CD4-positive, alpha-beta T cell treated with Interleukin-17A for 1 hour (primary cell): ENCODE measurements at places on chromosomes 13 and 19.

DNA sequence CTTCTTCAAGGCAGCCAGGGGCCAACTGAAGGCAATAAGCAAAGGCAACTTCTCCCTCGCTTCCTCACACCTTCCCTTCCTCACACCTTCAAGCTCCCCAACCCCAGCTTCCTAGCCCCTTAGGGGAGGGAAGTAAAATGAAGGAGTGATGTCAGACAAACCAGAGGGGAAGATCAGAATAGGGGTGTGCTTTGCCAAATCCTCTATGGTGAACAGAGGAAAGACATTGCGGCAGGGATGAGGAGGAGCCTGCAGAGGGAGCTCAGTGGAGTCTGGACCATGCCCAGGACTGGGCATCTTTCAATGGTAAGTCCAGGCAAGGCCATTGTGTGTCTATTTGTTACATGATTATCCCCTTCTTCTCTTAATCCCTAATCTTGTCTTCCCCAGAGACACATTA is 164.0 kb downstream of the TSHZ3 start:
- no peak for DNase-seq

GRCh38 chr13:107020393-107020792 is 452.5 kb upstream of the ARGLU1 start:
- DNase-seq, result no peak

DNA sequence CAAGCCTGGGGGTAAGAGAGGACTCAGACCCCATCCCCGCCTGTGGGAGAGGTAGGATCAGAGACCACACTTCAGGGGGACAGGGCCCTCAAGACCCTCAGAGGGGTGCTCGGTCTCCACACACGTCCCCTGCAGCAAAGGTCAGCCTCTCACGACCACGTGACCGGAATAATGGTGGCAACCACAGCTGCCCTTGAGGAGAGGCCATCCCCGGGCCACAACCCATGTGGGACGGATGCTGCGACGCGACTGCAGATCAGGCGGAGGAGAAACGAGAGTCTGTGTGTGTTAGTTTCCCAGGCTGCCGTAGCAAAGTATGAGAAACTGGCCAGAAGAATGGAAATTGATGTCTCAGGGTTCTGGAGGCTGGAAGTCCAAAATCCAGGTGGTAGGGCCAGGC is 8.9 kb downstream of the MED25 start:
- DNase-seq, result no peak

DNA sequence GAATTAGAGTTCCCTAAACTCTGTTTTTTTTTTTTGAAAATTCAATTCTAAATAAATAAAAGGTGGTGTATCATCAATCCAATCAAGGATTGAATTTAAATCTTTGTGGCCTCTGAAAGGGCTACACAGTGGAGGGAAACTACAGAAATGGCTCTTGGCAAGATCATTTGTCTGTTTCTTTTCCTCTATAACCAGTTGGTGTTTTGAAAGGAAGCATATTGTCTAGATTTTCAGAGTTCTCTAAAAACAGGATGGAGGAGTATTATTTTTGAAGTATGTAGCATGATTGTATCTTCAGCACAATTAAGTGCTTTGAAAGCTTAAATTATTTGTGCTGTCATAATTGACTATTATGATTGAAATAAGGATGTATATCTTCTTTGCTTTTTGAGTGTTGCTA is 29.8 kb downstream of the WASF3 start:
- no peak for DNase-seq

DNA sequence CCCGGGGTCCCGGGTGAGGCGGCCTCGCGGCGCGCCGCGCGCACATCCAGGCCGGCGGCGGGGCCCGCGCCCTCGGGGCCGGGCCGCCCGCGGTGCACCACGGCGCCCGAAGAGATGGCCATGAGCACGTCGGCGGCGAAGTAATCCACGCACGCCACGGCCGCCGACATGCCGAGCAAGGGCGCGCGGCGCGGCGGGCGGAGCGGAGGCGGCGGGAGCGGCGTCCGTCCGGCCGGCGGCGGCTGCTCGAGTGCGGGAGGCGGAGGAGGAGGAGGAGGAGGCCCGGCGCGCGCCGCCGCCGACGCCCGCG is at the start of gene KLF16:
Gene KLF16 (minus strand): TSS at position 252 of the 310 bp plus-strand sequence. CDS start 82 bp downstream, at position 170.
- no peak for DNase-seq

DNA sequence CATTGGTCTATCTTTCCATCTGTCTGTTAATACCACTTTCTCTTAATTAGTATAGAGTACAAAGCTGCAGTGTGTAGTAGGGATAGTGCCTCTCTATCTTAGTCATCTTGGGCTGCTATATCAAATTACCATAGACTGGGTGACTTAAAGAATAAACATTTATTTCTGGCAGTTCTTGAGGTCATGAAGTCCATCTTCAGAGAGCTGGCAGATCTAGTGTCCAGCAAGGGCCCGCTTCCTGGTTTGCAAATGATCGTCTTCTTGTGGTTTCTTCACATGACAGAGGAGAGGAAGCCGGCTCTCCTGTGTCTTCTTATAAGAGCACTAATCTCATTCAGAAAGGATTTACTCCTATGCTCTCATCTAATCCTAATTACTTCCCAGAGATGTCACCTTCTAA is 6.1 kb downstream of the ZNF700 start:
- no peak for DNase-seq

DNA sequence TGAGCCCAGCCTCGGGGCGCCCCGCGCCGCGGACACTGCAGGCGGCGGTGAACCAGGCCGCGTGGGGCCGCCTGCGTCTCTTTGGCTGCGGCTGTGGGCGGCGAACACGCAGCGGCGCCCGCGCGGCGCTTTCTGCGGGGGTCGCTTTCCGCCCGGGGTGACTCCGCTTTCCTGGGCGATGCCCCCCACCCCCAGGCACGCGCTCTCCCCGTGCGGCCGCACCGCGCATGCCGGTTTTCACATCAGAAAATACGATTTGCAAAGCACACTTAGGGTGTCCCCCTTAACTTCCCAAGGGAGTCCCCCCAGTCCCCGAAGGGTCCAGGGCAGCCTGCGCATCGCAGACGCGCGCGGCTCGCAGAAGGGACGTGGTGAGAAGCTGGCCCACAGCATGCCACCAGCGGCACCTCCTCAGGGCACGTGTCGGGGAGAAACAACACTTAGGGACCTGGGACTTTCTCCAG is 5.3 kb downstream of the F7 start:
- no peak for DNase-seq

DNA sequence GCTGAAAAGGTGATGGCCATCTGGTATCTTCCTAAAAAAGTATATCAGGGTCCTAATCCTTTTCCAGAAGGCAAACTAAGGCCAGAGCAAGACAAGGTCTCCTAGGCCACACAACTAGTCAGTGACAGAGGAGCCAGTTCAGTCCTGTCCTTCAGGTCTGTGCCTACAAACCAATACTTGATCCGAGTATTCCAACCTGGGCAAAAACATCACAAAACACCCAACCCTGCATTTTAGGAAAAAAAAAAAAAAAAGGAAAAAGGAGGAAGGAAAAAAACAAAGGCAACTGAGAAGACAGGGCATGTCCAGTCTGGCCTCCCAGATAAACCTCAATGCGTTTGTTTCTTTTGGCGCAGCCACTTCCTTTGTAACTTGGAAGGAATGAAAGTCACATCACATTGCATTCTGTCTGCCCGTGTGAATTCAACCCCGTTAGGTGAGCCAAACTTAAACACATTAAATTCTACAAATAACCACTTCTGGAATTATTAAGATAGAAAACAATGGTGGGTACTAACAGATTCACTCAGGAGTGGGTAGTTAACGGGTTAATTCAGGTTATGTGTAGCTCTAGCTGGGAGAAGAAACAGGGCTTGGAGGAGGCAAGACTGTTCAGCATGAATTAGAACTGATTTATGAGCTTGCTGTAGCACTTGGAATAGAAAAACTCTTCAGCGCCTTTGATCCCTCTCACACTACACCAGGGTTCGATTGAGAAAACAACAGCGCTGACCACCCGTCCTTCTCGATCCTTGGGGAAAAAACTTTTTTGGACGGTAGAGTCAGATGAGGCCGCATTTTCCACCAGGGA is 43.0 kb upstream of the HNRNPA1L2 start:
- DNase-seq, result no peak

DNA sequence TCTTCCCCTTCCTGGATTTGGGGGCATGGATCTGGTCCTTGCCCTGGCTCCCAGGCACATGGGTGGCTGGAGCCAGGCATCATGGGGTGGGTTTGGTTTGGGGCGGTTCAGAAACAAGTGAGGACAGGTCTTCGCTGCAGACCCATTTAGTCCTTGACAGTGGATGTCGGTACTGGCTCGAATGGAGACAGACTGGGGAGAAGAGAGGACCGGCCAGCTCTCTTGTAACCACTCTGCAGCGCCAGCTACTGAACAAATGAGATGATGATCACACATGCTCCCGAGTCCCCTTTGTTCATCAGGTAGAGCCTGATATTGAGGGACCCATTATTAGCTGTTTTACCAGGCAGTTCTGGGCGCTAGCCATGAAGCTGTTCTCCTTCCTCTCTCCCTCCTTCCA is 64.5 kb downstream of the CHST8 start:
- no peak for DNase-seq

GRCh38 chr13:42485272-42485671 is 88.7 kb upstream of the TNFSF11 start:
- no peak for DNase-seq

- no peak for DNase-seq
Observed at GRCh38 chr19:39915101-39915847, 19.2 kb downstream of the FCGBP start.
